ENCODE measurements at places on chromosomes 5 and 9. TPM values are rescaled to one million over a fixed set of nuclear protein-coding genes. Genes with fewer than 3 reads are reported as not detected.

- no peak for DNase-seq
Observed at GRCh38 chr5:177545487-177546257, 8.7 kb downstream of the FAM193B start.

TAF11L5 gene
- total RNA-seq, result not detected

GRCh38 chr5:60352992-60353599 lies 346.9 kb downstream of the DEPDC1B start:
- no peak for DNase-seq

GRCh38 chr5:73471654-73472053 lies 23.1 kb upstream of the FOXD1 start:
- no peak for DNase-seq

GRCh38 chr5:142545650-142546322 lies 140.1 kb downstream of the FGF1 start:
- DNase-seq, result no peak

ORM2 gene
- total RNA-seq, result not detected

SV2C gene
- total RNA-seq, result not detected

DNA sequence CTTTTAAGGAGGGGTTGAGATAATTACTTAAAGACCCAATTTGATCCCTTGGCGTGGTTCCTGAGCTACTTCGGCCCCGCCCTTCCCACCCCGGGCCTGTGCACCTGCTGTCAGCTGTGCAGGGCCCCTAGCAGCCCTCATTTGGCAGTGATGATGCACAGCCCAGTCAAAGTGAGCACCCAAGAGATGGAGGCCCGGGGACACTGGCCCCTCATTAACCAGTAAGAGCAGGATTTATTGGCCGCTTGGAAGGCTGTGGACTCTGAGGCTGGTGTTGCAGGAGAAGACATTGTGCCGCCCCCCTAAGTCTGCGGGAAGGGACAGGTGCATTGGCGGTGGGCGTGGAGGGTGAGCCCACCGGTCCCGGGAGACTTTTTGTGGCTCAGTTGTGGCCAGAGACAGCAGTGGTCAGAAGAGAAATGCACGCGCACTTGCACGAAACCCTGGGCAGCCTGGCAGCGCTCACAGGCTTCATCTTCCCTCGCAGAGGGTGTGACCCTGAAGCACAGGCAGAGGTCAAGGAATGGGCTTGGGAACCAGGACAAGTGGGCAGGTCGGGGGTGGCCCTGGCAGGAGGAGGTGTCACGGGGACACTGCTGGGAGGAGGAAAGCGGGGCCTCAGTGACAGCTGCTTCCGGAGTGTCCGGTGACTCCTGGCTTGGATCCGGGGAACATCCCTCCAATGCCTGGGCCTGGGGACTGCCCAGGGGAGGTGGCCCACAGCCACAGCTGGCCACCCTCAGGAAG lies 74.0 kb upstream of the RXRA start:
- no peak for DNase-seq

DNA sequence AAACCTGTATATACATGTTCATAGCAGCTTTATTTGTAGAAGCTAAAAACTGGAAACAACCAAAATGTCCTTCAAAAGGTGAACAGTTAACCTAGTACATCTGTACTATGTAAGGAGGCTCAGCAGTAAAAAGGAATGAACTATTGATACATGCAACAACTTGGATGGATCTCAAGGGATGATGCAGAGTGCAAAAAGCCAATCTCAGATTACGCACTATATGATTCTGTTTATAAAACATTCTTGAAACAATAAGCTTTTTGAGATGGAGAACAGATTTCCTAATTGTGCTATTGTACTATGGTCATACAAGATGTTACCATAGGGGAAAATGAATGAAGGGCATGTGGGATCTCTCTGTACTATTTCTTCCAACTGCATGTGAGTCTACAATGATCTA lies 88.9 kb downstream of the PAM start:
- no peak for DNase-seq

IL13 gene
- 231 TPM for total RNA-seq

DNA sequence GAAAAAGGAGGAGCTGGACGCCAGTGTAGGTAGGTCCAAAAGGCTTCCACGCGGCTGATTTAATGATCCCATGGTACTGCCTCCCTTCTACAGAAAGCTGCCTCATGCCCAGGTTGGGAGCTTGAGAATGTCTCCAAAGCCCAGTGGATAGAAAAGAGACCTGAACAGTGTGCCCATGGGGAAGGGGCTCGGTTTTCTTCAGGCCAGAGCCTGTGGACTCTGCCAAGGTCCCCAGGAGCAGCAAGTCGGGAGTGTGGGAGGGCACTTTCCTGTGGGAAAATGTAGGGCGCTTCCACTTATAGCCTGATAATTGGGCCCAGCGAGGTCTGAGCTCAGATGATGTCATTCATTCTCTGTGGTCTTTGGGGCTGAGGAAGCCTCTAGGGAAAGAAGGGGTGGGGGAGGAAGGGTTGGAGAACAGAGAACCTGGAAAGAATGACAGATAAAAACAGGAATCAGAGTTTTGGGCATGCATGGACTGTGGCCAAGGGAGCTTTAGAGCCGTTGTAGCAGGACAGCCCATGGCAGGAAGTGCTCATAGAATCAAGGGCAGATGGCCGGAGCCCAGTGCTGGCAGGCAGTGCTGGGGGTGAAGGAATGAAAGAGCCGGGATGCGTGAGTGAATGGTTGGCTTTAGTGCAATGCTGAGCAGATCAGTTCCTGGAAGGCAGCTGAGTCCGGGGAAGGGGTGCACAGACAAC lies 42.5 kb upstream of the SH3PXD2B start:
- DNase-seq, result no peak

ISOC1 gene
- total RNA-seq, result 29.4 TPM

Data from activated CD4-positive, alpha-beta T cell treated with anti-CD3 and anti-CD28 coated beads, Interleukin-2, amount 10 ng/mL, durations not matched to agents 24 days and 14 days (primary cell).